ENCODE measurements at places on chromosomes 12 and 14.

- DNase-seq = no peak
Observed at GRCh38 chr12:5637698-5638097, 205.8 kb downstream of the NTF3 start.

GRCh38 chr14:28308734-28309133 is 457.9 kb upstream of the FOXG1 start:
- DNase-seq = no peak

DNA sequence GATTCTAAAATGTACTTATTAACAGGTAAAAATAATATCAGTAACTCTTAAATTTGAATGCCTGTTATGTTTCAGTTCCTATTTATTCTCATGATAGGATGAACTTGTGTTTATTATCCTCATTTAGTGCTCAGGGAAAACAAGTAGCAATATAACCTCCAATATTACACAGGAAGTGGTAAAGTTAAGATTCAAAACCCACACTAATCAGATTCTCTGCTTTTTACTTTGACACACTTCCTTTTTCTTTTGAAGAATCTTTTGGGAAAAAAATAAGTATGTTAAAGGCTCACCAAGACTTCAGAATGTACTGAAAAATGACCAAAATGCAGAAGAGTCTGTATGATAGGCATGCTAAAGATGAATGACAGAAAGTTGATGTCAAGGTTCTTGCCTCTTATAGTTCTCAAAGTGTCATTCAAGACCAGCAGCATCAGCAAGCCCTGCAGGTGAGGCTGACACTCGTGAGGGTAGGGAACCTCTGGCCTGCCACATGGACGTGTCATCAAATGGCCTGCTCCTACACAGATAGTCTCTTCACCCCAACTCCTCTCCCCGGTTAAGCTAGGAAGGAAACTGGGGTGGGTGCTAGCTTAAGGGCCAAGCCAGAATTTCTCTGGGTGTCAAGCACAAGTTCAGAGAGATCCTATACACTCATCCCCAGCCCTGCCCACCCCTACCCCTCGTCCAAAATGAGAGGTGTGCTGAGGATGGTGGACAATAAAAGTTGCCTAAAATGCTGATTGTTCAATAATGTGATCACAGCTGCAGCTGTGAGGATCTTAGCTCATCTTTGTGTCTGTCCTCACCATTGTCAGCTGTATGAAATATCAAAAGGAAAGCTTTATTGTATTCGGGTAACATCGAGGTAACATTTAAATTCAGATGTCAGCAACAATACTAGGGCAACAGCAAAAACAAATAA is 6.3 kb downstream of the TBPL2 start:
- DNase-seq = no peak

DNA sequence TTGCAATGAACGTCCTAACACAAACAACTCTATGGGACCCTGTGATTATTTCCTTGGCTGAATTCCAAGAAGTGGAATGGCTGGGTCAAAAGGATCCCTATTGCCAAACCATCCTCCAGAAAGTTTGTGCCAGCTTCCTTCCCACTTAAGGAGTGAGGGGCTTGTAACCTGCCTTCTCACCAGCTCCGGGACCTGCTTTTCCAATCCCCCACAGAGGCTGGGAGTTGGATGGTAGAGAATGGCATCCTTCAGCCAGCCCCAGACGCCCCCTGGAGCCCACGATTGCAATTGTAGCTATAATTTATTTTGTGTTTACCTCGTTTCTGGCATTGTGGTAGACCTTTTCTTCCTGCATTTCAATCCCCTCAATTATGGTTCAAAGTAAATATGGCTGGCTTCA is 9.7 kb upstream of the ZDHHC22 start:
- DNase-seq = no peak

DNA sequence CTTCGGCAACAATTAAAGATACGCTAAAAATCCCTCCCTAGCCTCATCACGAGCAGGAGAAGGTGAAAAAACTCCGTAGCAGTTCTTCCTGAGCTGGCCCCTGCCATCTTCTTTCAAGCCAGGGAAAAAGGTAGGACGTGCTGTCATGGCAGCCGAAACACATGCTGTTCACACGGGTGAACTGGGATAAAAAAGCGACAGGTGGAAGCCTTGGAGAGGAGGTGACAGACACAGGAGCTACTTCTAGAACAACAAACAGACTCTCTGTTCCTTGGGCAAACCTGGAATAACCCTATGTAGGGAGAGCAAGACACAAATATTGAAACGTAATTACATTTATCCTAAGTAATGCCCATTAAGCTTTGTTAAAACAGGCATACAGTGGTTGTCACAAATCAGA is 81.3 kb downstream of the KCNK10 start:
- no peak for DNase-seq

GRCh38 chr14:99672506-99673304 is 11.4 kb upstream of the CYP46A1 start:
- DNase-seq = no peak

DNA sequence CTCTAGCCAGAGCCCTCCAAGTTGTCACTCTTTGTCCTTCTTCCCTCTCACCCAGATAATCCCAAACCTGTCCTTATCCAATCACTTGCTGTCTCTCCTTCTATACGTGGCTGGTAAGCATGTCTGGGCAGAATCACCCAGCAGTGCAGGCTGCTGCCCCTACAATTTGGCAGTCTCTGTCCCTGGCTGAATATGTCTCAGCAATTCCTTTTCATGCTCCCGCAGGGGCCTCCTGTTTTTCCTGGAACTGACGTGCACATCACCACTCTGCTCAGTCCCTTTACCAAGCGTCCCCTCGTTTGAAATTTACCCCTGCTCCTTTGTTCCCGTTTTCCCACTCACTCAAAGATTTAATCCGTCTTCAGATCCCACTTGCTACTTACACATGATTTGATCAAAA is 80.0 kb downstream of the ST8SIA1 start:
- no peak for DNase-seq

- peak; percentile 35 for DNase-seq
Observed at GRCh38 chr12:28585146-28585545, 394.9 kb downstream of the CCDC91 start.

- no peak for DNase-seq
Observed at GRCh38 chr12:78977304-78977867, 112.8 kb downstream of the SYT1 start.

GRCh38 chr14:56881181-56881580 is 70.9 kb upstream of the OTX2 start:
- no peak for DNase-seq

GRCh38 chr12:113477171-113477841 is 5.6 kb upstream of the LHX5 start:
- DNase-seq = no peak

- peak; percentile 68 for DNase-seq
Observed at GRCh38 chr12:104456950-104457745, 400 bp downstream of the CHST11 start.

DNA sequence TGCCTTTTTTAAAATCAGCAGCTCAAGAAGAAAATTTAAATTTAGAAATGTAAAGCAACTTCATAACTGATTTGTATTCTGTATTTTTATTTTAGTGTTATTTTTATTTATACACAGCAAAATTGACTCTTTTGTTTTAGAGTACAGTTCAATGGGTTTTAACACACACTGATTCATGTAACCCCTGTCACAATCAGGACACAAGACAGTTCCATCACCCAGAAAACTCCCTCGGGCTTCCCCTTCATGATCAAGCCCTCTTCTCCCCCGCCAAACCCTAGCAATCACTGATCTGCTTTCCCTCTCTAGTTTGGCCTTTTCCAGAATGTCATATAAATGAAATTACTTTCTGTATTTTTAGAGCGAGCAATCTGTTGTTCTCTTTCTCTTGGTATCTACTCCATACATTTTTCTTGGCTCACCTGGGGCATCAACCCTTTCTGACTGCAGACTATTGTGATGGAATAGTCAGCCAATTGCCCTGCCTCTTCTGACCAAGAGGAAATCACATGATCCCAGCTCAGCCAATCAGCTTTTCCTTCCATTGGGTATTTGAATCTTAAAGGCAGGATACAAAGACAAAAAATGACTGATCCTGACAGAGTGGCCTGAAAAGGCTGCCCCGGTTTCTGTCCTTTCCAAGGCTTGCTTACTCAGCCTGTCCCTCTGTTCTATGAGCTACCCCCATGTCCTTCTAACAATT is 5.3 kb downstream of the SLC5A8 start:
- DNase-seq = no peak

DNA sequence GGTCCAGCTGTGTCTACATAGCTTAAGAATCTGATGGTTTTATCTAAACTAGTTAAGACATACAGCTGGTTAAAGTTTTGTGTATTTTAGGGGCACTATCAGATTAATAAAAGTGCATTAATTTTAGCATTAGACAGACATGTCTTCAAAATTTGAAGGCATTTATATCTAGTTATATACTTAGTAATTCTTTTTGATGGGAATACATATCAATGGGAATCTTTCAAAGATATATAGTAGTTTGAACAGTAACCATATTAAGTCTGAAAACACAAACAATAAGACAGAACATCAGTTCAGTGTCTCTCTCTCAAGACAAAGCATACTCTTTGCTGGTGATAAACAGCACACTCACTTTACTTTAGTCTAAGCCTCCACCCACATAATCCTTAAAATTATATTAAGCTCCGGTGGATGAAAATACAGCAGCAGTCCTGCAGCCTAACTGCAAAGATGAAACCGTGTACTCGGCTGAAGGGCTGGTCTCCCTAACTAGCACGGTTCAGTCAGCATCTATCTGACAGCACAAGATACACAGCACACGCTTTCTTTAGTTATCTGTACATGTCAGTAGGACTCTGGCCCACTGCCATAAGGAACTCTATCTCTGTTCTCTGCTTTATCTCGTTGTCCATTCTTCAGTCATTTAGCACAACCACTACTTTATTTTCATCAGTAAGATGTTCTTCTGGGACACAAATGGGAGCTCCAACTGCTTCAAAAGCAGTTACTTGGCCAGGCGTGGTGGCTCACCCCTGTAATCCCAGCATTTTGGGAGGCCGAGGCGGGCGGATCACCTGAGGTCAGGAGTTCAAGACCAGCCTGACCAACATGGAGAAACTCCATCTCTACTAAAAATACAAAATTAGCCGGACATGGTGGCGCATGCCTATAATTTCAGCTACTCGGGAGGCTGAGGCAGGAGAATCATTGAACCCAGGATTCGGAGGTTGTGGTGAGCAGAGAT is 80.5 kb downstream of the MED13L start:
- DNase-seq = no peak

- DNase-seq = no peak
Observed at GRCh38 chr12:28313631-28314030, 123.4 kb downstream of the CCDC91 start.

- no peak for DNase-seq
Observed at GRCh38 chr12:109650808-109651207, 62.8 kb upstream of the FAM222A start.

- DNase-seq = no peak
Observed at GRCh38 chr12:132619071-132619385, 452 bp downstream of the P2RX2 start.

DNA sequence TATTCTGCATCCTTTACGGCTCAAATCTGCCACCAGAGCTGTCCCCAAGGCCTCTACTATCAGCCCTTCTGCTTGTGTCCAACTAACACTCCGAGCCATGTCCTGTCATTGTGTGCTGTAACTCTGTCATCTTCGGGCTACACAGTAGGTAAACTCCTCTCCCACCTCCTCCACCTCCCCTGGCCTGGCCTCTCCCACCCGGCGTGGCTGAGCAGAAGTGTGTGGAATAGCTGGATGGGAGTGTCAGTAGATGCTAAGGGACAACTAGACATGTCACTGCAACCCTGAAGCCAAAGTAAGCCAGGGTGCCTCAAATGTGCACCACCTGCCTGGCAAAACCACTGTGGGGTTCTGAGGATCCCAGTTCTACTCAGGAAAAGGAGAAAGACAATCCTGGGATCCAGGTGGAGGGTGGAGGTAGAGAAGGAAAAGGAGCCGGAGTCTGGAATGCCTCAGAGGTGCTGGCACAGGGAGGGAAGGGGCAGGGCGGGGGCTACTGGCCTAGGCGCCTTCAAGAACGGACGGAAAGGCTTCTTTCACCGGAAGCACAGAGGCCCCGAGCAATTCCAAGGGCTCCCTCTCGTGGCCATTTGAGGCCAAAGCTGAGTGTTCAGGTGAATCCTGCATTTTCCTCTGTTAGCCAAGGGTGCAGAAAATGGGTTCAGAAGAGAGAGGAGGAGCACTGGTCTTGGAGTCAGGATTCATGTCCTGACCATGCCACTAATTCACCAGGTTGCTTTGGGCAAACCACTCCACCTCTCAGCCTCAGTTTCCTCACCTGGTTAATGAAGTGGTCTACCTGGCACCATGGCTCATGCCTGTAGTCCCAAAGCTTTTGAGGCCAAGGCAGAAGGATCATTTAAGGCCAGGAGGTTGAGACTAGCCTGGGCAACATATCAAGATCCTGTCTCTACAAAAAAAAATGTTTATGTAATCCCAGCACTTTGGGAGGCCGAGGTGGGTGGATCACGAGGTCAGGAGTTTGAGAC is 20.5 kb upstream of the FAM181A start:
- peak; percentile 48 for DNase-seq

DNA sequence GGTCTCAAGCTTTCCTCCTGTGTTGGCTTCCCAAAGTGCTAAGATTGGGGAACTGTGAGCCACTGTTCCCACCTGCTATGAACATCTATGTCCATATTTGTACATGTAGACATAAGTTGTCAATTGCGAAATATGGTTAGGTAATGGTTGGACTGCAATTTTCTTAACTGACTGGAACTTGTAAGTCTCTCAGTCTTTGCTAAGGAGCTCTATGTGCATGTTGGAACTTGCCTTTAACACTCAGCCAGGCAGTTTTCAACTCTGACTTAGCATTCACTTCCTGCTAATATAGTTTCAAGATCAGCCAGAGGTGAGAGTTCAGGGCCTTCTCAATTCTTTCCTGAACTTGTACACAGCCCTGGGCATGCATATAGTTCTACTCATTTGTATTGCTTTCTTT is 44.5 kb upstream of the EEA1 start:
- no peak for DNase-seq

- DNase-seq = no peak
Observed at GRCh38 chr12:14656846-14657245, 39.6 kb downstream of the GUCY2C start.

DNA sequence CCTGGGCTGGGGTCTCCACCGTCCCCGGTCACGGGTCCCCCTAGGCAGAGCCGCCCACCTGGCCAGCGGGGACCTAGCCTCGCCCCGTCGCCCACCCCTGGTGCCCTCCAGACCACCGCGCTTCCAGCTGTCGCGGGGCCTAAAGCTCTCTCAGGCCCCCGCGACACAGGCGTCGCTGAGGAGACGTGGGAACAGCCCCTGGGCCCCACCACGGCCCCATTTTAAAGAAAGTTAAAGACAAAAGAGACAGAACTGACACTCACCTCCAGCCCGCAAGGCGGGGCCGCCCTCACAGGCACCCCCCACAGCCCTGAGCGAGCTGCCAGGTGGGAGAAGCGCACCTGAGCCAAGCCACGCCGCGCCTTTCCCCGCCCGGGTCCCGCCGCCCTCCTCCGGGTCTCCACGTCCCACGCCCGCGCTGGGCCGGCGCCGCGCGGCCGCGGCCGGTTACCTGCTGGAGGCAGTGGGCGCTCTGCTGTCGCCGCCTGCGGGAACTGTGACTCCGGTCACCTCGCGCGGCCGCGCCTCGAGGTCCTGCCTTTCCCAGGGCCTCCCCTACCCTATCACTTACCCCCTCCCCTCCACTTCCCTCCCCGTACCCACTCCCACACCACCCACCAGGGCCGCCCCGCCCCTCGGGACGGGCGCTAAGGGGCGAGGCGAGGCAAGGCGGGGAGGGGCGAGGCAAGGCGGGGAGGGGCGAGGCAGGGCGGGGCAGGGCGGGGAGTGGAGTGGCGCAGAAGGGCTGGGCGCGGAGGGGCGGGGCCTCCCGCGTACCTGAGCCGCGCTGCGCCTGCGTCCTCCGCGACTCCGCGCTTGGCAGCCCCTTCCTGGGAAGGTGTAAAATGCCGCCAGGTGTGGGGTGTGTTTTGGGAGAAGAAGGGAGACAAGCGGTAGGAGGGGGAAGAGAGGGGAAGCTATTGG is 31.2 kb downstream of the TC2N start:
- peak; percentile 91 for DNase-seq

- DNase-seq = no peak
Observed at GRCh38 chr12:24416423-24417109, 467.1 kb upstream of the SOX5 start.
